ENCODE measurements at places on chromosomes 11 and 22.

- DNase-seq = no peak
Observed at GRCh38 chr11:69931060-69931910, 112.1 kb upstream of the FGF3 start.

DNA sequence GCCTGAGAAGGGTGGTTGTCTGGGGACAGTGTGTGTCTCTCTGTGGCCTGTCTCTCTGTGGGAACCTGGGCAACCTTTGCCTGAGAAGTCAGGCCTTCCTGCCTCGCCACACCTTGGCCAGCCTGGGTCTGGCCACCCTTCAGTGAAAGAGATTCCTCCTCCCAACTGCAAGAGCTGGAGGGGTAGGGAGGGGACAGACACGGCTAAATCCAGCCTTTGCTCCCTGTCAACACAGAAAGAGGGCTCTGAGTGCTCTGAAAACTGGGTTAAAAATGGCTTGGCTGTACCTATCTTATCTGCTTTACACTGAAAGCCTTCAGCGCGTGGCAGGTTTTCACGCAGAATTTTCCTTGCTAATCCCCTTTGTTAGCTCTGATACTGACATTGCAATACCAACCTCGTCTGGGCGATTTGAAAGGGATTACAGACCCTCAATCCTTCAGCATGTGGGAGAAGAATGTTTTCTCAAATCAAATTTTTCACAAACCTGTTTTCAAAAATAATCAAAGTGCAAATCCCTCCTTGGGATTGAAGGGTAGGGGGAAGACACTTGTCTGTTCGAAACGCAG, 163.7 kb downstream of the DSCAML1 start:
- no peak for DNase-seq

- no peak for DNase-seq
Observed at GRCh38 chr11:35313760-35314153, 105.6 kb downstream of the SLC1A2 start.

DNA sequence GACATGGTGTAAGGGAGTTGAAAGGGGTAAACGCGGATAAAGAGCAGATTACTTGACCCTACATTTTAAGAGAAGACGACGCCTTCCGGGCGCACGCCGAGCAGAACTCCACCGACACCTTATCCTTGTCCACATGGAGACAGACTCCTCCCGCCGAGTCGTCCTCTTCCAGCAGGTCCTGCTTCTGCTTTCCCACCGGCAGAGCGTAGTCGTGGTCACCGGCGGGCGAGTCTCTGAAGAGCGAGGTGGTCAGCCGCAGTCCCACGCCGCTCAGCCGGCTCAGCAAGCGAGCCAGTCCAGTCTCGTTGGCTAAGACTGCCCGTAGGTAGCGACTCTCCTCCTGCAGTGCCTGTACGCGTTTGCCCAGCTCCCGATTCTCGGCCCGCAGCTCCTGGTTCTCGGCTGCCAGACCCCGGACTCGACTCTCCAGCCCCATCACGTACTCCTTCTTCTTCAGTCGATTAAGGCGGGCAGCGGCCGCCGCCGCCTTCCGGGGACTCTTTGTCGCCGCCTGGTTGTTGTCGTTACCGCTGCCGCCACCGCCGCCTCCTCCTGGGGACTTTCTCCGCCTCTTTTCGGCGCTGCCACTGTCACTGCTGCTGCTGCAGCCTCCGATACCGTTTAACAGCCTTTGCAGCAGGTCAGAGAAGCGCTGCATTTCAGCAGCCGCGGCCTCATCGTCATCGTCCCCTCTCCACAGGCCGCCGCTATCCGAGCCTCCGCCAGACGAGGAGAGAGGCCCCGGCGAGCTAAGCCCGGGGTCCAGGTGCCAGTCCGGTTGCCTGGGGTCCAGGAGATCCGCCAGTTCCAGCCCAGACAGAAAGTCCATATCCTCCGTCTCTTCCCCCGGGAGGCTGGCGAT, 945 bp downstream of the CREBZF start:
- no peak for DNase-seq
